T47D (cell line): ENCODE measurements at places on chromosomes 1 and 21.

GRCh38 chr21:44695641-44696040 is 1.3 kb upstream of the KRTAP10-12 start:
- DNase-seq, result no peak

DNA sequence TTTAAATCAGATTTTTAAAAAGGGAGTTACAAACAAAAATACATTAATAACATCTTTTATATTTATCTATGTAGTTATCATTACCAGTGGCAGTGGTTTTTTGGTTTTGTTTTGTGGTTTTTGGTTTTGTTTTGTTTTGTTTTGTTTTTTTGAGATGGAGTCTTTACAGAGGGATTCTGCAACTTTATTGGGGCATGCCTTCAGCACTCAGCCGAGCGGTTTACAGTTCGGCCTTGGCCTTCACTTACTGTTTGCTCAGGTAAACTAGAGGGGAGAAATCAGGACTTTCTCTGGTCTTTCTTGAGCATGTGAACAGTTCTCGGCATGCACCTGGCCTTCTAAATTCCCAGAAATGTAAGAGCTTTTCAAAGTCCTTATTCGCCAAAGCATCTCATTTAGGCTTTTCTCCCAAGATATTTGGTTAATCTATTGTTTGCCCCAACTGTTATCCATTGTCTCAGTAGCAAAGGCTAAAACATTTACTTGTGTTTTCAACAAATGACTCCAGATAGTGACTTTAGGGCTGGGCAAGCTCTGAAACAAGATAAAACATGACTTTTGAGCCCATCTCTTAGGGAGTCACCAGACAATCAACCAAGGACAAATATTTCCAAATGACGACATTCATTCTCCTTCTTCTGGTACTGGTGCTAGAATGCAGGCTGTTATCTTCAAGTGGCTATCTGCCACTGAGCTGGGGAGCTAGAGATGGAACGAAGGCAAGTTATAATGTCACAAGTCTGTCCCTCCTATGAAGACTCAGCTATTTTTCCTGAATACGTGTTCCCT is 48.4 kb upstream of the ADORA3 start:
- no peak for DNase-seq

GRCh38 chr1:95542936-95543335 is 308.9 kb downstream of the RWDD3 start:
- no peak for DNase-seq

DNA sequence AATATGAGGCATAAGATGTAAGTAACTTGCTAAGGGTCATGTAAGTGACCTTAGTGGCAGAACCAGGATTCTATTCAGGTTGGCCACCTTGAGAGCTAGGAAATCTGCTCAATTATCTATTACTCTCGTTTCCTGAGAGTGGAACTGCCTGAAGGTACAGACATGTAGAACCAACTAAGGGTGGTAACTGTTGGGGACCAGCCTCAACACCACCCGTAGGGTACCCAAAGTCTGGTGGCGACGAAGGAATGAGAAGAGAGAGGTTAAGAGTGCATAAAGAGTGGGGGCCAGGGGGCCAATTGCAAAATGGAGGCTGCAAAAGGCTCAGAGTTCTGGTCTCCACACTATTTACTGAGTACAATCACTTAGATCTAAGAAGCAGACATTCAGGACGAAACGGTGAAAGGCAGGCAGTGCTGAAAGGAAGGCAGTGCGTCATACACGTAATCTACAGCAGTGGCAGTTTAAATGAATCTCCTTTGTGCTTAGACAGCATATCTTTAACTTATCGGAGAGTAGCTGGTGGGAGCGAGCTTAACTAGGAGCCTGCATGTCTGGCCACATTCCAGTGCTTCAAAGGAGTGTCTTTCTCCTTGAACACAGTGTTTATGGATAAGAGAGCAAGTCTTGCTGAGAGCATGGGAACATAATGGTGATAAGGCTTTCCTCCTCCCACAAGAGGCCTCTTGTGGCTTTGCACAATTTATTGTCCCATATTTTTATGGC is 25.0 kb downstream of the SRSF4 start:
- no peak for DNase-seq

- DNase-seq, result no peak
Observed at GRCh38 chr1:53888681-53889080, 916 bp downstream of the YIPF1 start.

DNA sequence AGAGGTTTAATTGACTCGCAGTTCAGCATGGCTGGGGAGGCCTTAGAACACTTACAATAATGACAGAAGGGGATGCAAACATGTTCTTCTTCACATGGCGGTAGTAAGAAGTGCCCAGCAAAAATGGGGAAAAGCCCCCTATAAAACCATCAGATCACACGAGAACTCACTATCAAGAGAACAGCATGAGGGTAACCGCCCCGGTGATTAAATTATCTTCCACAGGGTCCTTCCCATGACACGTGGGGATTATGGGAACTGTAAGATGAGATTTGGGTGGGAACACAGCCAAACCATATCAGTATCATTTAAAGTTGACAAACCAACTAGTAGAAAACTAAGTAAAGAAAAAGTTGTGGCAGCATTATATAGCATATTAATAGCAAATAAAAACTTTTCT is 71.3 kb upstream of the DNAJC6 start:
- no peak for DNase-seq

DNA sequence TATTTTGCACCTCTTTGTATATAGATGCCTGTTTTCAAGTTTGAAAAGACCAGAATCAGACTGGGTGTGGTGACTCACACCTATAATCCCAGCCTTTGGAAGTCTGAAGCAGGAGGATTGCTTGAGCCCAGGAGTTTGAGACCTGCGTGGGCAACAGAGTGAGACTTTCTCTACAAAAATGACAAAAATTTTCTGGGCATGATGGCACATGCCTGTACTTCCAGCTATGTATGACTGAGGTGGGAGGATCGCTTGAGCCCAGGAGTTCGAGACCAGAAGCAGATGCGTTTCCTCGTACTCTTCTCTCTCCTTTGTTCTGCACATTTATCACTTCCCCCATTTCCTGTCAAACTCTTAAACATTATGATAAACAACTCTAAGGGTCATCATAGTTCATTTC is 310.0 kb upstream of the SNX7 start:
- no peak for DNase-seq

GRCh38 chr1:231935856-231936255 is 309.3 kb downstream of the DISC1 start:
- no peak for DNase-seq

DNA sequence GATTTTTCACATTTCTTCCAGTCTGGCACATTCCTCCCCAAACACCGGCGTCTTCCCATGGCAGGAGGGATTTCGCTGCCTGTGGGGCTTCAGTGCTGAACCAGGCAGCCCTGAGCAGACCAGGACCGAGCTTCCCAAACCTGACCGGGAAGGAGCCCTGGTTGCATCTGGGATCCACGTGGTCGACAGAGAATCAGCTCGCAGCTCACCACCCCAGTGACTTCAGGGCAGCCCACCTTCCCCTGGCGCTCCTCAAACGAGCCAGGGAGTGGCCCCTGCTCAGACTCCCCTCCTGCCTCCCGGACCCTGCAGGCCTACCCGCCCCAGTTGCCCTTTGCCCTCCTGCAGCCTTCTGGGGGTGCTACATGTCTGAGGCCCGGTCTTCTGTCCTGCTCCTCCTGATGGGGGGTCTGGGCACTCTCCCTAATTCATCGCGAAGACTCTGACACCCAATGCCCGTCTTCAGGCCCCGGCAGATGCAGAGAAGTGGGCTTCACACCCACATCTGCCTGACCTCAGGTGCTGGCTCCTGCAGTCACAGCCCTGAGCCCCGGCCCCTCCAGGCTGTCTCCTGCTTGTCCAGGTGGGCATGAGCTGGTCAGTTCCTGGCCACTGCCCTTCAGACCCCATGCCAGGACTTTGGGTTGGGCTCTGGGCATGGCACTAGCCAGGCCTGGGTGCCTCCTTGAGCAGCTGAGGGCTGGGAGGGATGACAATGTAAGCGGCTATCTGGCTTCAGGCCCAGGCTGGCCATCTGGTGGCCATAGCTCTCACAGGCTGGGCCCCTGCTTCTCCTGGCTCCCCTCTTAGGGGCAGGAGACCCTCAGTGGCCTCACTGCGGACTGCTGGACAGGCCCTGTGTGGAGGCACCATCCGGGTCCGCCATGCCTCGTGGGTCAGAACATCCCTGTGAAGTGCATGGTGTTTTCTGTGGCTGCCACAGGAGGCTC is 26.1 kb upstream of the PRSS38 start:
- no peak for DNase-seq

- DNase-seq, result peak; percentile 51
Observed at GRCh38 chr1:212147581-212148033, 112.1 kb downstream of the DTL start.

DNA sequence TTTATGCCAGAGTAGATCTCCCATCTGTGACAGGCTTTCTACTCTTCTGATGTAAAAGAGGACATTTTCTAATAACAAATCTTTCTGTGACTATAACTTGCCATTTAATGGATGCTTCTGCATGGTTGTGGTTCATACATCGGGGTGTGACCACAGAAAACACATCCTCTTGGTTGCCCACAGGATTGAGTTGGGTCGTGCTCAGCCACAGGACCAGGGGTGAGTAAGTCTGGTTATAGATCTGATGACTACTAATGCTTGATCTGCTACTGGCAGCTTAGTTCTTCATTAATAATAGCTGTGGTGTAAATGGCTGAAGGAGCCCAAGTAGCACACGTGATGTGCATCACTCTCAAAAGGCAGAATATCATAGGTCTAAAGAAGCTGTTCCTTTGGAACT is 328.2 kb downstream of the RWDD3 start:
- DNase-seq, result no peak

DNA sequence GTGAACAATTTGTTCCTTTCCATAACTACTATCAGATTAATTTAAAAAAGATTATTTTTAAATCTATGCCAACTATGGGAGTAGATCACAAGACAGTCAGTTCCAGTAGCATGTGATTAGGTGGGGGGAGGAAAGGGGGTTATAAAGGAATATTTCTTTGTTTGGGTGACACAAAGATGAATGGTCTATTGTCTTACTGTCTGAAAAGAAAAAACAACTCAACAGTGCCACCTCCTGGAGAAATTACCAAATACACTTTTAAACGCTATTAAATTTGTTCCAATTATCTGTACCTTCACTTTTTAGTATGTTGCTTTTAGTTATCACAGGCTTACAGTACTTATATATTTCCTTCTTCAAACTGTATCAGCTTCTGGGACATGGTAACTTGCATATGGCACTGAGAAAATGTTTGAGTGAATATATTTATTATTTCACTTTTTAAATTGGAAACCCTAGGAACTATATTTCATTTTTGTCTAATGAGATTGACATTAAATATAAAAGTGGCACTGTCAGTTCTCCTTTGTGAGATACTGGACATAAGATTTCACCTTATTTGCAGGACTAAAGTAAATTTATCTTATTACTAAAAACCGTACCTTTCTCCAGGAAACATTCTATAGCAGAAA is 1.7 kb upstream of the SORT1 start:
- peak; percentile 71 for DNase-seq

GRCh38 chr1:5945445-5945844 is 46.8 kb downstream of the NPHP4 start:
- no peak for DNase-seq

GRCh38 chr1:178552856-178553255 is 39.9 kb downstream of the TEX35 start:
- no peak for DNase-seq

DNA sequence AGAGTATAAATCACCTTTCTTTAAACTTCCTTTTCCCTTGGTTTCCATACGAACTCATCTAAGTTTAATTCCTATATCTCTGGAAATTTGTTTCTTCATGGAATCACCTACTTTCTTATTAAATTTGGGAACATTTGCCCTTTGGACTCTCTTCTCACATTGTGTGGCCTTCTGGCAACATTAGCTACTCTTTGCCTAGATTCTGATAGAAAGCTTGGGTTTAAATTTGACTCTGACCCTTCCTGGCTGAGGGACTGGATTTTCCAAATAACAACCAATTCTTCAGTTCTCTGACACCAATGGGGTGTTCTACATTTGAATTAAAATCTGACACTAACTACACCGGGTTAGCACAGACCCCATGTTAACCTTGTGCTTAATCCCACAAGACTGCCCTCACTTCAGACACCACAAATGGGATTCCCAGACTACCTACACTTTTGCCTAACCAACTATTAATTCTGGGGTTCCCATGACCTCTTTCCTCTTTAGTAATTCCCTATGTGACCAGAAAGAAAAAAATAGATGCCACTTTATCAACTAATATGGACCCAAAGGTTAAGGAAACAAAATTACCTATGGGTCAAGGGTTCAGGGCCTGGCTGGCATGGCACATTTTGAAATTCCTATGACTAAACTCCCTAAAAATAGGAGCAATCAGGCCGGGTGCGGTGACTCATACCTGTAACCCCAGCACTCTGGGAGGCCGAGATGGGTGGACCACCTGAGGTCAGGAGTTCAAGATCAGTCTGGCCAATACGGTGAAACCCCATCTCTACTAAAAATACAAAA is 9.7 kb upstream of the THEM4 start:
- DNase-seq, result no peak

GRCh38 chr1:98119796-98120195 is 199.0 kb upstream of the DPYD start:
- DNase-seq, result peak; percentile 0

GRCh38 chr1:198122693-198123092 is 34.1 kb upstream of the NEK7 start:
- no peak for DNase-seq

DNA sequence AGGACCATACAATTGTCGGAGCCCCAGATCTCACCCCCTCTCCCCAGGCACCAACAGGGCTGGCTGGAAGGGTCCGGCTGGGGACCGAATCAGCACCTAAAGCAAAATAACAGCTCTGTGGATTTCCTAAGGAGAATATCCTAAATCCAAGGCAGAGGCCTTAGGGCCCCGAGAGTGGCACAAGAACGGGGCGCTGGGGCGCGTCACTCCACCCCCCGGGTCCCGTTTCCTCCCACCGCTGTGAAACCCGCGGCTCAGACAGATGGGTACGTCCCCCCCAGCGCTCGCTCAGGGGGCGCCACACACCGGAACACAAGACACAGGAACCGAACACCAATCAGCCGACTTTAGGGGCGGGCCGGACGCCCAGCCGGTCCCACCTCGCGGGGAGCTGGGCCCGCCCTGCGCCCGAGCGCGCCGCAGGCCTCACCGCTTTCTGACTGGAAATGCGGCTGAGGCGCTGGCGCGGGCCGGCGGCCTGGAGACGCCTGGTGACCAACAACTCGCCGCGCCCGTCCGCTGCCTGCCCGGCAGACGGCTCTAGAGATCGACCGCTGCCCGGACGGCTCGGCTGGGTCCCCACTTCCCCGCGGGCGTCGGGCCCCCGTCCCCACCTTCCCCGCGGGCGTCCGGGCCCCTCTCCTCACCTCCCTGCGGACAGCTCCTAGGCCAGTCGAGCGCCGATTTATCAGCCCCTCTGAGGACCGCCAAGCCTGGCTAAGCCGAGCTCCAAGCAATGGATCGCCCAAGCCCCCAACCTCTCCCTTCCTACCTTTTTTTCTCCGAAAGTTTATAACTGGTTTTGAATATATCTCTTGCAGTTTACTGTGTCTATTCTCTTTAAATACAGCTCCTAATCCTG is at the start of gene HFM1:
HFM1 (minus strand) TSS at position 687 of the 862 bp plus-strand sequence. CDS start 3,755 bp downstream, outside the sequence.
- DNase-seq, result no peak

GRCh38 chr1:214385428-214385827 is 104.5 kb downstream of the SMYD2 start:
- no peak for DNase-seq

- no peak for DNase-seq
Observed at GRCh38 chr1:22018583-22019559, 17.4 kb downstream of the CELA3A start.
